Cardiac septum (tissue), 1 donor: ENCODE measurements at places on chromosomes 2 and 18. TPM values are rescaled to one million over a fixed set of nuclear protein-coding genes. Genes with fewer than 3 reads are reported as not detected.

Gene OSR1
- total RNA-seq = 1.4 TPM

Gene GLI2
- 1.8 TPM for total RNA-seq

Gene SPEG
- total RNA-seq = 199 TPM

Gene PID1
- total RNA-seq = 4.3 TPM

Gene C18orf54
- 1.4 TPM for total RNA-seq

Gene RBKS
- 3.9 TPM for total RNA-seq
